Left lung (tissue), 14 donors: ENCODE measurements at places on chromosomes 7 and 10. TPM values are rescaled to one million over a fixed set of nuclear protein-coding genes. Genes with fewer than 3 reads are reported as not detected.

- no peak overlapping the region for H3K27ac ChIP-seq
- no peak for DNase-seq
Measured at GRCh38 chr7:97466071-97466470, 265.8 kb upstream of the TAC1 start.

- H3K4me3 ChIP-seq, result no peak overlapping the region
- no peaks in the 10 kb centered on the region for H3K27me3 ChIP-seq
- H3K27ac ChIP-seq, result no peak overlapping the region
- no peaks in the 10 kb centered on the region for H3K4me1 ChIP-seq
Measured at GRCh38 chr7:108190891-108191290, 60.7 kb upstream of the LAMB4 start.

GRCh38 chr7:25032774-25033743, 53.1 kb upstream of the OSBPL3 start:
- H3K4me3 ChIP-seq, result no peak overlapping the region
- no peaks in the 10 kb centered on the region for H3K36me3 ChIP-seq
- DNase-seq, result no peak
- no peaks in the 10 kb centered on the region for H3K4me1 ChIP-seq
- H3K27me3 ChIP-seq, result no peaks in the 10 kb centered on the region

DNA sequence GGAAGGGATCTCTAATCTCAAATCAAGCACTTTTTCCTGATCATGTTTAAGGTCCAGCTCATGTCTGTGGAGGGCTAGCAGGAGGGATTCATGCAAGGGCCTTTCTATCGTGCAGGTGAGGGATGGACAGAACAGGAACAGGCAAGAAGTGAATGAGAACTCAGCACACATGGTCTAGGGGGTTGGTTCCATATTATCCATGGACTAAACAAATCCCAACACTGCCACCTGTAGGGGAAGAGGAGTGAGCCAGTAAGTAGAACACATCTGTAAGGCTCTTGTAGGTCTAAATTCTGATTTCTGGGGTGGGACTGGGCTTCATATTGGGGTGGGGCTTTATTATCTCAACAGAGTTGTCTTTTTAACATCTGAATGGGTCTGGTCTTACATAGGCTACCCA, 138.0 kb upstream of the TARP start:
- H3K36me3 ChIP-seq, result no peaks in the 10 kb centered on the region
- H3K27me3 ChIP-seq, result no peaks in the 10 kb centered on the region
- no peaks in the 10 kb centered on the region for H3K4me1 ChIP-seq
- no peak overlapping the region for H3K27ac ChIP-seq

GRCh38 chr7:1368682-1369571, 90.3 kb downstream of the MICALL2 start:
- no peak overlapping the region for H3K4me3 ChIP-seq
- H3K27me3 ChIP-seq, result peaks cover 100% of the 10 kb centered on the region
- DNase-seq, result no peak
- no peaks in the 10 kb centered on the region for H3K4me1 ChIP-seq
- no peak overlapping the region for H3K27ac ChIP-seq

DNA sequence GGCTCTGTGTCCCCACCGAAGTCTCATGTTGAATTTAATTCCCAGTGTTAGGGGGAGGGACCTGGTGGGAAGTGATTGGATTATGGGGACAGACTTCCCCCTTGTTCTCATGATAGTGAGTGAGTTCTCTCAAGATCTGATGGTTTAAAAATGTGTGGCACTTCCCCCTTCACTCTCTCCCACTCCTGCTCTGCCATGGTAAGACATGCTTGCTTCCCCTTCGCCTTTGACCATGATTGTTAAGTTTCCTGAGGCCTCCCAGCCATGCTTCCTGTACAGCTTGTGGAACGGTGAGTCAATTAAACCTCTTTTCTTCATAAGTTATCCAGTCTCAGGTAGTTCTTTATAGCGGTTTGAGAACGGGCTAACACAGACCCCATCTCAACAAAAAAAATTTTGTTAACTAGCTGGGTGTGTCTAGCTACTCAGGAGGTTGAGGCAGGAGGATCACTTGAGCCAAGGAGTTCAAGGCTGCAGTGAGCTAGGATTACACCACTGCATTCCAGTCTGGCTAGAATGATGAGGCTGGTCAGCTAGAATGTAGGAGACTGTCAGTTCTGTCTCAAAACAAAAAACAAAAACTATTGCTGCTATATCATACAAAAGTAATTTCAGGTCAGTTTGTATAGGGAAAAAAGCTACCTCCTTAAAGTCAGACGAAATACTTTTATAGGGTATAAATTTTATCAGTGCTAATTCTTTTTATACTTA, 57.7 kb downstream of the ATAD1 start:
- H3K4me1 ChIP-seq, result no peaks in the 10 kb centered on the region
- no peak for DNase-seq
- H3K4me3 ChIP-seq, result no peak overlapping the region
- no peaks in the 10 kb centered on the region for H3K27me3 ChIP-seq
- no peak overlapping the region for H3K27ac ChIP-seq
- H3K36me3 ChIP-seq, result no peaks in the 10 kb centered on the region

The SEMA3D gene
- total RNA-seq, result 5.5 TPM

The ACSM6 gene
- total RNA-seq, result not detected

The DOCK4 gene
- total RNA-seq, result 63.6 TPM

The FUOM gene
- 12.1 TPM for total RNA-seq

The OR6V1 gene
- total RNA-seq, result not detected

The SORBS1 gene
- 52.7 TPM for total RNA-seq

The KCNIP2 gene
- total RNA-seq, result 2.2 TPM

The ASZ1 gene
- 0.39 TPM for total RNA-seq
